Colonic mucosa (tissue), 4 donors: ENCODE measurements at places on chromosomes 6 and 20.

- DNase-seq = peak; percentile 37
- peak overlapping the region; percentile 91 for H3K4me3 ChIP-seq
- no peaks in the 10 kb centered on the region for H3K36me3 ChIP-seq
- no peaks in the 10 kb centered on the region for H3K27me3 ChIP-seq
- peak overlapping the region; percentile 97 for H3K27ac ChIP-seq
- H3K4me1 ChIP-seq = no peaks in the 10 kb centered on the region
Observed at GRCh38 chr6:13485923-13486562, 1.4 kb downstream of the GFOD1 start.

DNA sequence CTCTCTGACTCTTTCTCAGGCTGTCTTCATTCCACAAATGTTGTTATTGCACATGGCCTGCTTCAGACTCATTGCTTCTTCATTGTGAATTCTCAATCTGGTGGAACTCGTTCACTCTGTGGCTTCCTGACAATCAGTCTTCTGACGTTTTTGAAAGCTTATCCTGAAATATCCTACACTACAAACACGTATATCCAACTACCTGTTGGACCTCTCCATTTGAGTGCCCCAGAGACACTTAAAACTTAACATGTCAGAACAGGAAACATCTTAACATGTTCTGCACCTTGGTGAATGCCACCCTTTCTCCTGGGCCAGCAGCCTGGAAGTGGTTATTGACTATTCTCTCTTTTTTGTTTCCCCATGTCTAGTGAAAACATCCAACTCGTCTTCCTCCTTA is 50.8 kb downstream of the AIG1 start:
- no peaks in the 10 kb centered on the region for H3K36me3 ChIP-seq
- H3K4me3 ChIP-seq = no peak overlapping the region
- DNase-seq = no peak
- H3K27ac ChIP-seq = no peak overlapping the region
- H3K4me1 ChIP-seq = no peaks in the 10 kb centered on the region

DNA sequence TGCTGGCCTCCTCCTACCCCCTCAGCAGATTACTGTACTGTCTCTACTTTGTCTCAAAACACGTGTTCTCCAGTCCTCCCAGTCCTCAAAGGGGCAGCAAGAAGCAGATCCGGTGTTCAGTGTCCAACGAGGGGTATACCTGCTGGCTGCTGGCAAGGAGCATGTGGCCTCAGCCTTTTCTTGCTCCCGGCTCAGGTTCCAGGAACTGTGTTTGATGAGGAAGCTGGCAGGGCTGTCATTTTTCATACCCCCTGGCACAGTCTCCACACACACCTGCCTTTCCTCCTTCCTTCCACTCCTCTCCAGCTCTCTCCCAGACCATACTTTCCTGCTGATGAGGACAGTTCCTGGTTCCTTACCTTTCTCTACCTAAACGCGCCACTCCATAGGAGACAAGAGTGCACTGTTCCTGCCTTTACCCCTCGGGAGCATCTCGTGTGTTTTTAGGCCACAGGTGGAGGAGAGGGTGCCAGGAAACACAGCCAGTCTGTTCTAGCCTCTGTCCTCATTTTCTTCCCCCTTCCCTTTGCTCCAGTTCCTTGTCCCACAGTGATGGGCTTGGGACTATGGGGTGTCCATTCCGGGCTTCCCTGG is 77.2 kb downstream of the SSR1 start:
- H3K27me3 ChIP-seq = no peaks in the 10 kb centered on the region
- H3K36me3 ChIP-seq = peaks cover 15% of the 10 kb centered on the region
- H3K27ac ChIP-seq = peak overlapping the region; percentile 66
- H3K4me3 ChIP-seq = no peak overlapping the region

DNA sequence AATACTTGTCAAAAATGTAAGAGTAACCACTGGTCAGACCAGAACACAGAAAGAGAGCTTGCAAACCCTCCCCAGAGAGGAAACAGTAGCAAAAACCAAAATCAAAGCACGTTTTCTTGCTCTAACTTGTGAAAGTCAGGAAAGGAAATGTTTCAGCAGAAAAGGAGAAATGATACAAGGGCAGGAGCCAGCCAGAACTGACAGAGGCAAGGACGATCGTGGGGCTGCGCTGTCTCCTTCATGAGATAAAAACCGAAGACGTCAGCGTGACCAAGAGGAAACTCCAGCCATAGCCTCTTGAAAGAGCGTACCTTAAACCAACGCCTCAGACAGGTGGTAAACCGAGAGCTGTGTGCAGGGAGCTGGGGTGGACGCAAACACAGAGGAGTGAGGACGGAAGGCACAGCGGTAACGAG is 27.5 kb downstream of the LAMA5 start:
- H3K27ac ChIP-seq = no peak overlapping the region
- DNase-seq = no peak
- no peaks in the 10 kb centered on the region for H3K4me1 ChIP-seq
- H3K36me3 ChIP-seq = no peaks in the 10 kb centered on the region

DNA sequence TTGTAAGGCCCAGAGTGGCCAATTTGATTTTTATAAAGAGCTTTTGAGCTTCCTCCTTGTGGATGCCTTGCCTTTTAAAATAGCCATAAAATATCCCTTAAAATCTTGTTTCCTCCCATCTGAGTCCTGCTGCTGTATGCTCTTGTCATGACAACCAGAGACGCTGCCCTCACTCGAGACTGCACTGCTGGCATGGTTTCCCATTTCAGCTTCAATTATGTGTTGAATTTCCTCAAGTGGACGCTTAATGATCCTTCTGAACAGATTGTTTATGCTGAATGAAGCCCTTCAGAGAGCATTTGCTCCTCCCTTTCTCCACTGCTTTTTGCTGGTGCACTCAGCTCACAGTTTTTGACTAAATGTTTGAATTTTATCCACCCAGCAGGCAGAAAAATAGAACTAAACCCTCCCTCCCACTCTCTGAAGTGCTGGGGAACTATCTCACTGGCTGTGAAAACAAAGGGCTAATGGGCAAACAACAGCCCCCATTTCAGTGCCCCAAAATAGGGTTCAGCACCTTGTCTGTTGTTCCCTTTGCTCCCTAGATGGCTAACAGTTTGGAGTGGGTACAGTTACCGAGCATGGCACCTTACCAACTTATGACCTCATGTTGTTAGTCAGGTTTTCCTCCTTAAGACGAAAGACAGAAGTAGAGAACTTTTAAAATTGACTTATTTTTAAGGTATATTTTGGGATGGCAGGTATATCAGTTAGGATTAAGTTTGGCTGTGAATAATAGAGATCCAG is 45.5 kb upstream of the RNF8 start:
- DNase-seq = no peak
- no peaks in the 10 kb centered on the region for H3K36me3 ChIP-seq
- no peaks in the 10 kb centered on the region for H3K4me1 ChIP-seq
- H3K4me3 ChIP-seq = no peak overlapping the region

DNA sequence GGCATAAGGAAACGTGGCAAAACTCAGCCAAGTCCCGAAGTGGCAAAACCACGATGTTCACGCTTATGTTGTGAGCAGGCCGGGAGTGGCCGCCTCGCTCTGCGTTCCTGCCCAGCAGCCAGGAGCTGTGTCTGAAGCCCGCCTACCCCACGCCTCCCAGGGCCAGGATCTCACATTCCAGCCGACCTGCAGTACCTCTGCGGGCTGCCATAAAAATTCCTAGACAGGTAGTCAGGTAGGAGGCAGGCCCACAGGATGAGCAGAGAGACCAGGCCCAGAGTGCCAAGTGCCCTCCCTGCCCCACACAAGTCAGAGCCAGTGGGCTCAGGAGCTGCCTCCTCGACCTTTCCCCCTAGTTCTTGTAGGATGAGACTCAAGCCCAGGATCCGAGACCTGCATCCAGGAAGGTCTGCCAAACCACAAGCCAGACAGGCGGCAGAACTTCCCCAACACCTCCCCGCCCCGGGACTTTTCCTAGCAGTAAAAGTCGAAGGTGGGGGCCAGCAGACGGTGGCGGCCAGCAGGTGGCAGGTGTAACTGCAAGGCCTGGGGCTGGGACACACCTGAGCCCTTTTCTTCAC is 16.7 kb downstream of the PMEPA1 start:
- DNase-seq = peak; percentile 86
- H3K27me3 ChIP-seq = no peaks in the 10 kb centered on the region
- H3K4me3 ChIP-seq = no peak overlapping the region
- H3K4me1 ChIP-seq = peaks cover 3% of the 10 kb centered on the region
- H3K27ac ChIP-seq = peak overlapping the region; percentile 24

GRCh38 chr20:64139199-64140060 is 24.8 kb upstream of the MYT1 start:
- no peak for DNase-seq
- H3K4me3 ChIP-seq = no peak overlapping the region
- H3K36me3 ChIP-seq = no peaks in the 10 kb centered on the region
- H3K27me3 ChIP-seq = no peaks in the 10 kb centered on the region

- H3K4me1 ChIP-seq = no peaks in the 10 kb centered on the region
- H3K27me3 ChIP-seq = no peaks in the 10 kb centered on the region
- no peak overlapping the region for H3K27ac ChIP-seq
- no peak overlapping the region for H3K4me3 ChIP-seq
Observed at GRCh38 chr6:45617441-45617840, 239.7 kb upstream of the SUPT3H start.

- no peak overlapping the region for H3K27ac ChIP-seq
- H3K4me1 ChIP-seq = no peaks in the 10 kb centered on the region
- no peaks in the 10 kb centered on the region for H3K36me3 ChIP-seq
Observed at GRCh38 chr6:70592391-70593117, 25.8 kb downstream of the SDHAF4 start.

DNA sequence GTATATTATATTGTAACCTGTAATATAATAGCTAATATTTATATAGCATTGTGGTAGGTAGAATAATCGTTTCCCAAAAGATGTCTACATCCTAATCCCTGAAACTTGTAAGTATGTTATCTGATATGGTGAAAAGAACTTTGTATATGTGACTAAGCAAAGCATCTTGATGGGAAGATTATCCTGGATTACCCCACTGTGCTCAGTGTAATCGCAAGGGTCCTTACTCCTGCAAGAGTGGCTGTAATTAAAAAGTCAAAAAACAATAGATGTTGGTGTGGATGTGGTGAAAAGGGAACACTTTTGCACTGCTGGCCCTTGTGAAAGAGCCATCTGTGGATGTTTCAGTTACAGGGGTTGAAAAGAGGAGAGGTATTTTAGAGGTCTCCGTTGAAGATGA is 95.2 kb downstream of the EDN1 start:
- H3K27ac ChIP-seq = no peak overlapping the region
- no peaks in the 10 kb centered on the region for H3K27me3 ChIP-seq
- no peak for DNase-seq
- H3K4me1 ChIP-seq = no peaks in the 10 kb centered on the region
- H3K4me3 ChIP-seq = no peak overlapping the region
